Daoy (cell line): ENCODE measurements at places on chromosomes 3 and 15. TPM values are rescaled to one million over a fixed set of nuclear protein-coding genes. Genes with fewer than 3 reads are reported as not detected.
A peak's percentile ranks its signal among the peaks of the same experiment; 100 is the strongest.

DNA sequence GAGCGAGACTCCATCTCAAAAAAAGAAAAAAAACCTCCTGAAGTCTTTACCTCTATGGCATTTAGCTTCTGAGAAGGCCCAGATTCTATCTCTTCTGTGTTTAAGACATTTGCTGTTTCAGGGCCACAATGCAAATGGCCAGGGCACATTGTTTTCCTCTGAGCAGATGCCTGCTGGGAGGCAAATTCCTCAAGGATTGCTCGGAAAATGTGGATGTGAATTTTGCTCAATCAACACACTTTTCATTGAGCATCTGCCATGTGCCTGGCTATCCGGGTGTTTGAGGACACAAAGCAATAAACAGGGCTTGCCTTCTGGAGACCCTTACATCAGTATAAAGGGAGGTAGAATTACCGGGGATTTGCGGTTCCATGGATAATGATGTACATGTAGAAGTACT is 20.0 kb downstream of the TRIM71 start:
- no peak for DNase-seq

DNA sequence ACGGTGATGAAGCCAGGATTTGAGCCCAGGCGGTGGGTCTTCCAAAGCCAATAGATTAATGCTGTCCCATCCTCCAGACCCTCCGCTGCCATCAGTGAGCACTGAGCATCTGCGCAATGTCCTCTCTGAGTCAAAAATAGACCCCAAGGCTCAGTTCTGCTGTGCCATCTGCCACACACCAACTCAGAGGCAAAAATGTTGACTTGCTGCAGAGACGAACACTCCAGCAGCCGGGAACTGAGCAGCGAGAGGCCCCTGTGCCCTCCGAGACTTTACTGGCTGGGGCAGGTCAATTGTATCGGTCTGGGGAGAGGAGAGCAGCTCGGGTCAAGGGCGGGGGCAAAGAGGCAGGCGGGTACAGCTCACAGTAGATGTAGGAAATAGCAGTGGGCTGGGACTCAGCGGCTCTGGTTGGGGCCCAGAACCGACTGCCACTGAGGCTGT is 41.5 kb upstream of the ATP2B2 start:
- no peak for DNase-seq

DNA sequence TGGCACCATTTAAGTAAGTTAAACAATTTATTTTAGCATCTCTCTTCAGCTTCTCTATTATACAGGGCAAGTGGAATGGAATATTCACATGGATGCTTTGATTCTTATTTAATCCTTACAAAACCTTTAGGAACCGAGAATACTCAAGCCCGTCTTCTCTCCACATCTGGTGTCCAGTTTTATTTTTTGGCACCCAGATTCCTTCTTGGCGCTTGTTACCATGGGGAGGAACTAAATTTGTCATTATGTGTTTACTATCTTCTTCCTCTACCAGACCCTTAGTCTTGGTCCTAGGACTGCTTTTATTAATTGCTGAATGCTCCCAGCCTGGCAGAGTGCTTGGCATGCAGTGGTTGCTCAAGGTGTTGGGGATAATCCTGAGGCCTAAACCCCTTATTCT is 138.8 kb downstream of the CACNA2D3 start:
- DNase-seq, result no peak

DNA sequence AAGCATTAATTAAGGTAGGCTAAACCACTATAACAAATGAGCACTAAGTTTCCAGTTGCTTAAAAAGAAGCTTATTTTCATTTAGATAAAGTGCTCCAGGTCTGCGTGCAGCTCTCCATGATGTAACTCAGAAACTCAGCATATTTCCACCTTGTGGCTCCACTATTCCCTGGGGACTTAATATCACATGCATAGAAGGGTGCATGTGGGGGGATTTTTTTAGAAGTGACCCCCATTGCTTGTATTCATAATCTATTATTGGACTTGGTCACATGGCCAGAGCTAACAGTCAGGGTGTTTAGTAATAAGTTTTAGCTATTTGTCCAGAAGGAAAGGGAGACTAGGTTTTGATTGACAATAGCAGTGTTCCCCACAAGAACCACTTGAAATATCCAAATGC is 86.8 kb downstream of the TMCO5A start:
- no peak for DNase-seq

GRCh38 chr3:13159890-13160289 is 86.7 kb upstream of the IQSEC1 start:
- peak; percentile 8 for DNase-seq

The RAB6B gene
- total RNA-seq, result 1.1 and 1.4 TPM in 2 replicates

DNA sequence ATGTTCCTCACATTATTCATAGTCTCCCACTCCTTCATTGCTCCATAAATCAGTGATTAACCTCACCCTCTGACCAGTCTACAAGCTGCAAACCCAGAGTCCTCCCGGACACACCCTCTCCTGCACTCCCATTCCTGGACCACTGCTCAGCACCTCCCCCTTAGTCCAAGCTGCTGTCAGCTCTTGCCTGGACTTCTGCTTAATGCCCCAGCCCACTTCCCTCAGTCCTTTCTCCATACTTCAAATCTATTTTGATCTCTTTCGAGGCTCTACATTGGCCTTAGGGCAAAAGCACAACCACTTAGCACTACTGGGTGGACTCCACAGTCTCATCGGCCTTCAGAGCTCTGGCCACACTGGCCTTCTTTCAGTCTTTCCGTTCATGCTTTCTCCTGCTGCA is 79.4 kb upstream of the FAM98B start:
- no peak for DNase-seq

GRCh38 chr3:118772547-118773011 is 262.1 kb downstream of the IGSF11 start:
- DNase-seq, result peak; percentile 53

DNA sequence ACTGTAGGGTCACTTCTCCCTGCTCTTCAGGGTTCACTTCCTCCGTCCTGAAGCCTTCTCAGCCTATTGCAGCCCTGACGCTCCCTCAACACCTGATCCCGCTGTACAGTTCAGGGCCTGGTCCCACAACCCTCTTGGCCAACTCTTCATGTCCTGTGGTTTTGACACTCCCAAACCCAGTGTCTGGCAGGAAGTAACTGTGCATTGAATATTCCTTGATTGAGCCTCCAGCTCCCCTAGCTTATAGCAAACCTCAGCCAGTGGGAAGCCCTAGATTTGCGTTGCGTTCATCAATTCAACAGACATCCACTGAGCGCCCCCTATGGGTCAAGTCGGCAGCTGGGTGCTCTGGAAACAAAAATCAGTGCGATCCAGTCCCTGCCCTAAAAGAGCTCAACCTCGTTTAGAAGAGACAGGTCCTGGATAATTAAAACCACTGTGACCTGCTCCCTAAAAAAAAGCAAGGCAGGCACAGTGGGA is 13.5 kb downstream of the UBAP1L start:
- peak; percentile 37 for DNase-seq

DNA sequence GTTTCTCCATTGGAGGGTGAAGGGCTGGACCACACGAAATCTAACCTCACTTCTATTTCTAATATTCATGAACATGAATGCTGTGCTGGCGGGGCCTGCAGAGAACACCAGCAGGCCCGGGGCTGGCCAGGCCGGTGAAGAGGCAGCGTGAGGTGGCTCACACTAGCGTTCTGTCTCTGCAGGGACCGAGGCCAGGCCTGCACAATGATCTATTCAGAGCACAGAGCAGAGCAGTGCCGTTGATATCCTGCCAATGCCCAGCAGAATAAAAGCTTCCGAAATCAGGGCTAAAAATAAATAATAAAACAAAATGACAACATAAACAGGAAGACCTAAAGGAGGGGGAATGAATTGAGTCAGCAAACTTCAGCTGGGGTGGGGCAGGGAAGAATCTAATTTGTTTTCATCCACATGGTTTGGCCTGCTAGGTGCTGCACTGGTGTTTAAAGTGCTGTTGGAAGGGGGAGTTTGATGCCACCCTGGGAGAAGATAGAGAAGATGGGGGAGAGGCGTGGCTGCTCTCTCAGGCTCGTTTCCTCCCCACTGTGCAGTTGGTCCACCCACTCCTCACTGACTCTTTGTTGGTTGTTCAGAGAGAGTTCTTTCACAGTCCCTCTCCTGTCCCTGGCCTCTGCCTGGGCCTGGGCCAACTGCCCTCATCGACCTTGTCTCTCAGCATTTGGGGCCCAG is 837.1 kb downstream of the AGBL1 start:
- no peak for DNase-seq

The FSIP1 gene
- 0.97 and 2.2 TPM in 2 replicates for total RNA-seq

DNA sequence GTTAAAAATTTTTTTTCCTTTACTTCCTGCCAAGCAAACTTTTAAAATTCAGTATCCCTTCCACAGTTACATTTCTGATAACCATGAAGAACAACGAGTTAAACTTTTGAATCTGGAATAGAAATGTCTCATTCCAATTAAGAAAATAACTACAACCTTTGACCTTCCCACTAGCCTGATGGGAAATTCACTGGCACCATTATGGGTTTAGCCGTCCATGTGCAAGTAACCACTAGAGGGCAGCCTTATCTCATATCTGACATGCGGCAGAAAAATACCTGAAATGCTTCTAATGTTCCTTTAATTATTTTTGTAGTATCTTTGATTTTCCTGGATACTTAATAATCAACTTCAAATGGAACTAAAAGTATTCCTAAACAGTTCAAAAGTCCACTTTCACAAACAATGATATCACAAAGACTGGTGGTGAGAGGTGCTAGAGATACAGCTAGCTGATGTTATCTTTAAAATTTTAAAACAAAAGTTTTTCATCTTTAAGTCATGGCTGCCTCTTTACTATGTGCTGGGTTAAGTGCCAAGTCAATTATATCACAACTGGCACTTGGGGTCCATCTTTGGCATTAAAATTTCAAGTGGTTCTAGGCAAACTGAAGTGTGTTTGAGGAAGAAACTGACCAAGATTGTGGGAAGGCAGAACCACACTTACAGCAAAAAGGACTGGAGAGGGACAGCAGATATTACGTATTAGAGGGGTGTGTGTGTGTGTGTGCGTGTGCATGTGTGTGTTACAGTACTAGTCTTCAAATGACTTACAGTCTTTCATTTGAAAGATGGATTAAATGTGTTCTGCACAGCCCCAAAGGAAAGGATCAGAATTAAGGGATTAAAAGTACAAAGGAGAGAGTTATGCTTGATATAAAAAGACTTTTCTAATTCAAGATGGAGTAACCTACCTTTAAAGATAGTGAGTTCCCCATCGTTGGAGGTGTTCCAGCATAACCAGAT is 107.1 kb upstream of the ICE2 start:
- DNase-seq, result peak; percentile 70

The NRROS gene
- total RNA-seq, result 2.1 and 2.5 TPM in 2 replicates

The ZKSCAN7 gene
- 2.1 and 2.2 TPM in 2 replicates for total RNA-seq

The SLC35G2 gene
- total RNA-seq, result 15.6 and 25.0 TPM in 2 replicates
